ENCODE measurements at places on chromosomes 2 and 18.
A peak's percentile ranks its signal among the peaks of the same experiment; 100 is the strongest.

GRCh38 chr2:239220981-239221396 lies 179.8 kb downstream of the HDAC4 start:
- no peak for DNase-seq

GRCh38 chr2:38016219-38016618 lies 59.7 kb downstream of the CYP1B1 start:
- DNase-seq = peak; percentile 30

DNA sequence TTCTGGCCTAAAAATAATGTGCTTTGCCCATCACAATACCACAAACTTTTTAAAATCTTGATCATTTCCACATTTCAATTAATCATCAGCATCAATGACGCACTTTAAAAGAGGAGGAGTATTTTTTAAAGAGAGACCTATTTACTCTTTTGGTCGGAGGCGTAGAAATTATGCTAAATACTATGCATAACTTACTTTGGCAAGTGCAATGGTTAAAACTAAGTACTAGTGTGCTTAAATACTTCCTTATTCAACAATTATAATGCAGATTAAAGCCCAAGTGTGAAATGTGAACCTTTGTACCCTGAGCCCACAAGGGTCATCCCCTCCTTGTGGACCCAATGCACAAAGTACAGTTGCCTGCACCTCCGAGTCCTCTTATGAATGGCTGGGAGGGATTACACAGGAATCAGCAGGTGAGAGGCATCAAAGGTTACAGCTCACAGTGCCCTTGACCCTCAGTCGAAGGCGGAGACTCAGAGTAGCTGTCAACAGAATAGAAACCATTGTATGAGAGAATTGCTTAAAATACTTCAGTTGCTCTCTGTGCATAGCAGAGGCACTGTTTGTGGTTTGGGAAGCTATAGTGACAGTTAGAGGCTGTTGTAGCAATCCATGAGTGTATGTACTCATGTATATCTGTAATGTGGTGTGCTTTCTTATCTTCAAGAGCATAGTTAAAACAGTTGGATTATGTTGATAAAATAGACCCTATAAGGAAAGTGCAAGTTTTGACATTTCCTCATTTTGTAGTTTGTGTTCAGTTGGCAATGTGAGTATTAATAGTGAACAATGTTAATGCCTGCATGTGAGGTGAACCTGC lies 151.7 kb upstream of the ITGA4 start:
- DNase-seq = peak; percentile 97

DNA sequence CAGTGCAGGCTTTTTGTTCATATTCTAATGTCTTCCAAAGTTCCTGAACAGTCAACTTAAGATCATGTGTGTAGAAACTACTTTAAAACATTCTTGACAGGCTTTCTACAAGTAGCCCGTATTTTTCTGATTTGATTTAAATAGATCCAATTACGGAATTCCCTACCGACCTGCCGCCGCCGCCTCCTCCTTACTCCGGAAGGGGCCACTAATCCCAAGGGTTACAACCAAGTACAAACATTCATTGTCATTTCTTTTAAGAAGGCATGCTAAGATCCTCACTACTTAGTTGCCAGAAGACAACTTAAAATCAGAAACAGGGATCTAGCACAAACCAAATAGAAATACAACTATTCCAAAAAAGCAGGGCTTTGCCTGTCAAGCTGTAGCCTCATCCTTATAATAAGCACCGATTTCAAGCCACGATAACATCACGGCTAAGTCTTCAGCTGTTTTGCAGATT lies 784 bp downstream of the WDR33 start:
- DNase-seq = no peak

DNA sequence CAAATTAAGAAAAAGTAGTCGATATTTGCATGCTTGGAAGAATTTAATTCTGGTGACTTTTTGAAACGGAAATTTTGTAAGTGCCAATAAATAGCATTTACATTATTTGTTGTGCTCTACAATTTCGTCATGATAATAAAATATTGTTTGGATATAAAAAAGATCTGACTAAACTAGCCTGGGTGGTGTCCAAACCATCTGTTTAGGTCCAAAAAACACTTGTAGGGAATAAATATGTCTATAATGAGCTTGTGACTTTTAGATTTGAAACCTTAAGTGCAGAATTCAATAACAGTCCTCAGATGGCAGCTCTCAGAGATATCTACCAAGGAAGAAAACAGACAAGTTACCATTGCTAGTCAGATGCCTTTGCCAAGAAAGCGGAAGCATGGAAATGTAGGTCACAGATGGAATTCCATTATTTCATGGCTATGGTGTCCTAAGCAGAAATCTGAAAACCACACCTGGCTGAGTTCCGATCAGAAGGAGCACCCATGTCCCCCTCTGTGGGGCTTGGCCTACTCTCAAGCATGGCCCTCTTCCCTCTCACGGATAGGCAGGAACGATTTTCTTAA lies 731.1 kb downstream of the RNF144A start:
- DNase-seq = no peak

- DNase-seq = no peak
Measured at GRCh38 chr2:172947461-172948153, 128.0 kb upstream of the MAP3K20 start.

GRCh38 chr2:73931531-73932500 lies 5.1 kb downstream of the DGUOK start:
- no peak for DNase-seq

GRCh38 chr2:231467016-231467545 lies 2.8 kb upstream of the NCL start:
- no peak for DNase-seq

Measured in OCI-M1 (cell line).